ENCODE measurements at places on chromosomes 5 and 9. TPM values are rescaled to one million over a fixed set of nuclear protein-coding genes. Genes with fewer than 3 reads are reported as not detected.

LCP2 gene
- 224 TPM for total RNA-seq

ANKDD1B gene
- total RNA-seq: 0.44 TPM

DMRT3 gene
- not detected for total RNA-seq

- no peak for DNase-seq
These were observed 11.0 kb downstream of the TRIO start for GRCh38 chr5:14153932-14154731.

DNA sequence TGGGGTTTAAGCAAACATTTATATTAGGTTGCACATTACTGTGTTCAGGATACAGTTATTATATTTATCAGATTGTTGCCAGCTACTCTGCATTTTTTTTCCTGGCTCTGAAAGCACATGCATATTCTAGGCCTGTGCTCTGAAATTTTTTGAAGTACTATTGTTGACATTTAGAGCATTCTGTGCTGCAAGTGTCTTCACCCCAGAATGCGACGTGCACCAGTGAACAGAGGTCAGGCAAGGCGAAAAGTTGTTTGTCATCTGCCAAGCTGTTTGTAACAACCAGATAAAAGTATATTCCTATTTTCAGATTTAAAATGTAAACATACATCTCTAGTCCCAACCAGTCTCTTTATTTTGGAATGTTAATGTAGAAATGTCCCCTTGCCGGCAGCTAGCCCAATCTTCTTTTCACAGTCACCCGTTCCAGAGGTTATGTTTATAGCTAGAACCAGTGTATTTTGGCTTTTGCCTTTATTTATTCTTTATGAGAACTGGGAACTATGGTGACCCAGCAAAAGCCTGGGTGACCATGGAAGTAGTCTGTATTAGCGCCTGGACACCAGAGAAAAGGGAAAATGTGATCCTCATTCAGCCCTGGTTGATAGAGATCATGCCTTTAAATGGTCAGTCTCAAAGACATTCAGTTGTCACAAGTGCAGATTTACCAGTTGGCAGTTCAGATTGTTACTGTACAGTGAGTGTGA, 84.6 kb downstream of the NDUFAF2 start:
- no peak for DNase-seq

- DNase-seq: no peak
These were observed 209.5 kb downstream of the SLIT3 start for GRCh38 chr5:169091396-169091980.

DNA sequence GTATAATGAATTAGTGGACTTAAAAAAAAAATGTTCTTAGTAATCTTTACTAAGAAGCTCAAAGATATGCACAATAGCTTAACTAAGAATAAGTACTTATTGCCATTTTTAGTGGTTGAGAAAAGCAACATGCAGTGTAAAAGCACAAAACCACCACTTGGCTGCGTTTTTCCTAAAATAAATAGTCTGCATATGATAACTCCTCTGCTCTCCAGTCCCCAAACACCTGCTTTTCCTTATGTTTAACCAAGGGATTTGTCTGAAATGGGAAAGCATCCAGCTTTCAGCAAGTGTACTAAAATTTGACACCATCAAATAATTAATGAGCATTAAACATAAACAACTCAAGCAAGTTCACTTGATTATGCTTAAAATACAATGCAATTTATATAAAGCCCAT, 41.4 kb downstream of the PSIP1 start:
- no peak for DNase-seq

DNA sequence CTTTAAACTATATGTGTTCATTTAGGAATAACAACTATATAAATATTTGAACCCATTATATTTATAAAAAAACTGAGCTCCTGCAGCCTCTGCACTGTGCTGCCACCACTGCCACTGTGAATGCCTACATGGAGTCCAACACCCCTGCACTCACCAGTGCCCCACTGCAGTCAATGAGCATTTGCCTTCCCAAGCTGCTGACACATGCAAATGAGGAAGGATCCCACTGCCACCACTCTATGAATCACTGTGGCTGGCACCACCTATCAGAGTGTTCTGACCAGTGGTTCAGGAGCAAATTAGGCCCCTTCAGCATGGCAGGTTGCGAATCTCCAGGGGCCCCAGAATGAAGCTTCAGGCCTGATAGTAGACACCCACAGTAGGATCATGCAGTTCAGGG, 9.1 kb downstream of the IFNA5 start:
- DNase-seq: no peak

Measured in CD8-positive, alpha-beta memory T cell (primary cell).